ENCODE measurements at places on chromosomes 7 and 10.

- no peak for DNase-seq
Observed at GRCh38 chr10:61159253-61159652, 215.3 kb upstream of the RHOBTB1 start.

DNA sequence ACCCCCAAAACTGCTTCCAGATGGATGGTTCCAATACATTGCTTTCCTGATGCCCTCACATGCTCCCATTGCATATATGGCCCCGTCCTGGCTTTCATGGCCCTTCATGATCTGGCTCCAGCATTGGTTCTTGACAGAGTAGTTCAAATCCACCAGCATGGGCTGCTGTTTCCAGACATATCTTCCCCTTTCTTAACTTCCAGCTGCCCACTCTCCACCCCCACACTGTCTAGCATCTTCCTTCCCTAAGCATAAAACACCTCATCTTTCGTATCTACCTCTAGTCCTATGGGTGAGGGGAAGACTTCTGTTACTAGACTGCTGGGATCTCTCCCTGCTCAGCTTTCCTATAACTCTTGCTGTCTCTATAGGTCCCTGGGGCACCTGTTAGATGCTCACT is 13.2 kb upstream of the GOLGA7B start:
- DNase-seq, result no peak

- peak; percentile 16 for DNase-seq
Observed at GRCh38 chr7:47817917-47818316, 130.3 kb downstream of the PKD1L1 start.

DNA sequence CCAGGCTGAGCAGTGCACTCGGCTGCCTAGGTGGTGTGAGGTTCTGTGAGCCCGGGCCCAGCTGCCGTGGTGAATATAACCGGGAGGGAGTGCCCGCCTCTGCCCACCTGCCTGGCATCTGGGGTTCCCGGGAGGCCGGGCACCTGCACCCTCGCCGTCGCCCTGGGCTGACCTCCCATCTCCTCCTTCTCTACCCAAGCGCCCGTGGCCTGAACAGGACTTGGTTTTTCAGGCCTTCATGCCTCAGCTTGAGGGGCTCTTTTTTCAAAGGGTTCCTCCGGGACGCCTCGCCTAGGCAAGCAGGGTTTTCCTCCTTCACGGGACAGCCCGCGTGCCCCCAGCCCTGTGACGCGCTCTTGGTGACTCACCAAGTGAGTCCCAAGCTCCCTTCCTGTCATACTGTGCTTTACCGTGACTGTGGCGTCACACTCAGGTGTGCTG is 9.9 kb downstream of the INPP5A start:
- DNase-seq, result no peak

DNA sequence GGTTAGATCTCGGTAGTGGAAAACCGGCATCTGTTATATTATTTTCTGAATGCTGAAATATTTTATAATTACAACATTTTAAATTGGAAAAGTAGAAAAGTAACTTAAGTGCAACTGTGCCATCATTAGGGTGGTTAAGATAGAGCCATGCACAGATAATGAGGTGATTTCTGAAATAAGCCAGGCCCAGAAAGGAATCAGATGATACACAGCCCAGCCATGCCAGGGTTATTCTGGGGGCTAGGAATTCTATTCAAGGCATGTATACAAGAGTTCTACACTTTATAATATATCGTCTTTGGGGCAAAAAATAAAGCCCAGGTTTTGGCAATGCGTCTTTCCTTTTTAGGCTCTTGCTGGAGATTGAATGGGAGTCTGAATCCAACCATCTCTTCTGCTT is 128.7 kb downstream of the ITGB8 start:
- DNase-seq, result no peak

- no peak for DNase-seq
Observed at GRCh38 chr10:48598936-48599829, 5.7 kb downstream of the ARHGAP22 start.

DNA sequence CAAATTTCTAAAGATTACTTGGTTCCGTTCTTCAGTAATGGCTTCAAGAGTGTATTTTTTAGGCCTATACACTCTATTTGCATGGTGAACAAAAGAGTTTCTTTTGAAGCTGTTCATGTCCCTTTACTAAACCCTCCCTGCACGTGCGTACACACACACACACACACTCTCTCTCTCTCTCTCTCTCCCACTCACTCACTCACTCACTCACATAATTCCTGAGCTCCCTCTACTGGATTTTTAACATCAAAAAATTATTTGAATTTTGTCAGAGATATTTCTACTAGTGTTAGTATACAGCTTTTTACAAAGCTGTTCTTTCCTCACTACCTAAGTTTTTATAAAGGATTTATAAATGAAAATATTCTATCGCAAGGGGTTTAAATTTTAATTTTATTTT is 85.9 kb downstream of the UBE3C start:
- DNase-seq, result no peak

DNA sequence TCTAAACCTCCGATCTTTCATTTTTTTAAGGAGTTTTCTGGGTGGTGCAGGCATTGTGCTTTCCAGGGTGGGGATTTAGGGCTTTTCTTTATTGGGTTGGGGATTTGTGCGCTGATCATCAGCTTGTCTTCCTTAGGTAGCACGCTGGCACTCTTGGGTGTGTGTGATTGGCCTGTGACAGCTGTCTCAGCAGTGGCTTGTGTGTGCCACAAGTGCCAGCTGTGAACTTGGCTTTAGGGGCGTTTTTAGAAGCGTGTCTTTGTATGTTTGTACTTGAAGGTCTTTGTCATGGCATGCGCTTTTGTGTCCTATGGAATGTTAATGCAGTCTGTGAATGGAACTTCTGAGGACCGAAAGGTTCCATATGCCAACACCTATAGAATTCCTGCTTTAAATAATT is 788 bp downstream of the AKAP9 start:
- no peak for DNase-seq

DNA sequence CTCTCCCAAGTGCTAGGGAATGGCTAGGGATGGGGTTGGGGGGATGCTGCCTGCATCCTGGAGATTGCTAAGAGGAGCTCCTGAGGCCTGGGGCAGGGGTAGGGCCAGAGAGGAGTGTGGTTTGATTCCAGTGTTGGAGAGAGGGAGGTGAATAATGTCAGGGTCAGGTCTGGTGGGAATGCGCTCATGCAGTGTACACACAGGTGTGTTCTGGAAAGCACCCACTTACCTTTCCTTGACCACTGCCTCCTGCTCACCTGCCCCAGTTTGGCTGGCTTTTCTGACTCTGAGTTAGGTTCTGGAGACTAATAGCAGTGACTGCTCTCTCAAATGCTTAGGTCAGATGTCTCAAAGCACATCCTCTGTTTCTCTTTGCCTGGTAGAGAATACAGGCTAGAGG is 135.4 kb upstream of the BMPER start:
- no peak for DNase-seq

DNA sequence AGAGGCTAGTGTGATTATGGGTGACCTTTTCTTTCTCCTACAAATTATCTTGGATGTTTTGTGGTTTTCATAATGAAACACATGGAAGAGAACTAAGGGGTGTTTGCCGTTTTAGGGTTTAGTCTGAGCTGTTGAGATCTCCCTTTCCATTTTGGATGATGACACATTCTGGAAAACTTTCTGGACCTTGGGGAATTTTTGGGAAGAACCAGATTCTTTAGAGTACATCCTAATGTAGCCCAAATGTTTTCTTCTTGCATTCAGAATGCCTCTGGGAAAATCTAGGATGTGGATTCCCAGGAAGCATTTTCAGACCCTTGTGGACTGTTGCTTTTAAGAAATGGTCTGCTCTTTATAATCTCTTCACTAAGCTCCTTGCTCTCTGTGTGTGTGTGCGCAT is 165.7 kb downstream of the SORCS3 start:
- DNase-seq, result no peak
